ENCODE measurements at places on chromosomes 12 and 14.
A peak's percentile ranks its signal among the peaks of the same experiment; 100 is the strongest.

GRCh38 chr12:3604748-3605586, 114.0 kb downstream of the PRMT8 start:
- no peak for DNase-seq

- no peak for DNase-seq
These were observed 8.8 kb downstream of the ARHGAP5 start for GRCh38 chr14:32085845-32086383.

- DNase-seq = peak; percentile 38
These were observed 275.9 kb downstream of the FBXL14 start for GRCh38 chr12:1318327-1319031.

GRCh38 chr14:102574281-102575159, 17.9 kb upstream of the RCOR1 start:
- no peak for DNase-seq

DNA sequence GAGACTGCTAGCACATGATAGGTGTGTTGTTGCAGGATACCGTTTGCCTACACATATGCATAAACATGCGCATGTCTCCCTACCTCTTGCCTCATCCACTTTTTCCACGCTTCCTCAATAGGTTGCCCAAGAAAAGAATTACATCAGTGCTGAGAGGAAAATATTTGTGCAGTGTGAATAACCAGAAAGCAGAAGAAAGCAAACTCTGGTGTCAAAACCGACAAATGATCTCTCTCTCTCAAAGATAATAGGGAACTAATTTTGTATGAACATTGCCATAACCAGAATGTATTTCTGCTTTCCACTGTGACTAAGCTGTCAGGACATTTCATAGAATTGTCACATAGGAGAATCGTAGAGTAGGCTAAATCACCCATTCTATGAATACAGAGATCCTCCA, 1.3 kb downstream of the CLEC7A start:
- DNase-seq = no peak

GRCh38 chr12:53677800-53678148, 1.9 kb upstream of the ATP5MC2 start:
- no peak for DNase-seq

- DNase-seq = peak; percentile 81
These were observed 81.8 kb downstream of the EMP1 start for GRCh38 chr12:13278249-13278787.

GRCh38 chr12:14845350-14845750, 2.0 kb upstream of the ART4 start:
- DNase-seq = peak; percentile 60

DNA sequence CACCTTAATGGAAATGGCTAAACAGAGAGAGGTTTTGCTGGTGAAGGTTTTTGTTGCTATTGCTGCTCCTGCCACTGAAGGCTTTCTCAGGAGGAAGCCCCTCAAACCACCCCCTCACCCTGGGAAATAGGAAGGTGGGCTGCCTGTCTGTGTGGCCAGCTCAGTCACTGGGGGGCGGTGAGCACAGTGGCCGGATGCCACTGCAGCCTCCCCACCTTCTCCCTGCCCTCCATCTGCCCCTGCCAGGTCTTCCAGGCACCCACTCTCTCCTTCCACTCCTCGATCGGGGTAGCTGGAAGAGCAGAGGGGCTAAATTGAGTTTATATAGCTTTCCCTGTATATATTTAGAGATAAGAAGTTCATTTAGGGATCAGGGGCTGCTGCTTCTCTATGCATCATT, 80.8 kb downstream of the PAPOLA start:
- no peak for DNase-seq

- peak; percentile 34 for DNase-seq
These were observed at the start of gene CIDEB for GRCh38 chr14:24307575-24308341. Gene CIDEB (minus strand): TSS chr14:24307977. CDS start chr14:24307858, 119 bp downstream.

DNA sequence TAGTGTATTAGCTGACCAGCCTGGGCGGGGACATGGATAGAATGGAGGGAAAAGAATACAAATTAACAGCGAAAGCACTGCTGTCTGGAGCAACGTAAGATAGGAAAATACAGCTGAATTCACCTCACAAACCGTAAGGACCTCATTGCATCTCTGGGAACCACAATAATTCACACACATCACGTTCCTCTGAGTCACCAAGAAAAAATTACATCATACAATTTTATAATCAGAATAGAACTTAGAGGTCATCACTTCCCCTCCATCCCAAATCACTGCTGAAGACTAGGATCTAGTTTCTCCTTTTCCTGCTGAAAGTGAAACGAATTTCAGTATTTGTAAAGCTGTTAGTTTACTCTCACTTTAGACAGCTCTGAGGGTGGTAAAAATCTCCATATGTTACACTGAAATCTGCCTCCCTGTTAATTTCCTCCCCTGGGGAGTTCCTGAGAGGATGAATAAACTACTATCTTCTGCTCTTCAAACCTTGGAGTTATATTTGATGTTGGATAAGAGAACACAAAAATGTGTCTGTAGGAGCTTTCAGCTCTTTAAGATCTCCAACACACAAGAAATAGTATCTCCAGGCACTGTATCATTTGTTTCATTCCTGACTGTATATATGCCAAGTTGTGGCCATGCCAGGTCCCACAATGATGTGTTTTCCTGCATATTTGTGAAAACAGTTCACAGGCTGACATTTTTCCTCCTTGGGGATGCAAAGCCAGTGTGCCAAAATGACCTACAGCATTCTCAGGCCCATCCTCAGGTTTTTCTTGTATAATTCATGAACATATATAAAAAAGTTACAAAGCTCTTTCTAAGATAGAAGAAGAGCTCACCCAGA, 63.8 kb upstream of the SSTR1 start:
- peak; percentile 87 for DNase-seq

- no peak for DNase-seq
These were observed 35.5 kb downstream of the TMBIM6 start for GRCh38 chr12:49776858-49777257.

- DNase-seq = no peak
These were observed 268.2 kb upstream of the PLEKHG7 start for GRCh38 chr12:92434607-92435025.

- no peak for DNase-seq
These were observed 29.0 kb upstream of the SMUG1 start for GRCh38 chr12:54217774-54218241.

DNA sequence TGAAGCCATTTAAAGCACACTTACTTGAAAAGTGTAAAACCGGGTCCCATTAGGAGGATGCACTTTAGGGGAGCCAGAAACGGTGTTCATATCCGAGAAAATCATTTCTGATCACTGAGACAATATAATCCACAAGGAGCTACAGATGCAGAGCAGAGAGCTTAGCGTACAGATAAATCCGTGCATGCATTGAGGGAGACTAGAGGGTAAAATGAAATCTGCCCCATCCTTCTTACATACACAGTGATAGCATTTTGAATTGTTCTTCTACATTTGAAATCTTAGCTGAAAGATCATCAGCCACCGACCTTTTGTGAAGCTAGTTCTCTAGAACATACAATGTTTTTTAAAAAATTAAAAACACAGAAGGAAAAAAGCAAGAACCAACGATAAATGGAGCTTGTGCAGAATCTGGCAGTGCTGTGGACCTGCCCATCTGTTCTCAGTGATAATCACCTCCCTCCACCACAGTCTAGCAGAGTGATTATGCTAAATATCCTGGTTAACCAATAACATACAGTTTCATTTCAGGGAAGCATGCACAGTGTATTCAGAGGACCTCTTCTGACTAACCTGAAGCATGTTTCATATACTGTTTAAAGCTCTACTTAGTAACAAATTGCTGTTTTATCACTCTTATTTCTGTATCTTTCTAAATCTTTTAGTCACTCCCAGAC, 161.1 kb downstream of the PPFIA2 start:
- peak; percentile 17 for DNase-seq

GRCh38 chr12:42742716-42743115, 153.2 kb upstream of the PRICKLE1 start:
- DNase-seq = peak; percentile 18

GRCh38 chr12:91877022-91877421, 268.6 kb downstream of the BTG1 start:
- no peak for DNase-seq

- no peak for DNase-seq
These were observed 848.0 kb upstream of the USP15 start for GRCh38 chr12:61412201-61412600.

- DNase-seq = no peak
These were observed 55.5 kb downstream of the CDC42BPB start for GRCh38 chr14:103001651-103002396.

- no peak for DNase-seq
These were observed 5.6 kb downstream of the MLEC start for GRCh38 chr12:120692524-120693033.

DNA sequence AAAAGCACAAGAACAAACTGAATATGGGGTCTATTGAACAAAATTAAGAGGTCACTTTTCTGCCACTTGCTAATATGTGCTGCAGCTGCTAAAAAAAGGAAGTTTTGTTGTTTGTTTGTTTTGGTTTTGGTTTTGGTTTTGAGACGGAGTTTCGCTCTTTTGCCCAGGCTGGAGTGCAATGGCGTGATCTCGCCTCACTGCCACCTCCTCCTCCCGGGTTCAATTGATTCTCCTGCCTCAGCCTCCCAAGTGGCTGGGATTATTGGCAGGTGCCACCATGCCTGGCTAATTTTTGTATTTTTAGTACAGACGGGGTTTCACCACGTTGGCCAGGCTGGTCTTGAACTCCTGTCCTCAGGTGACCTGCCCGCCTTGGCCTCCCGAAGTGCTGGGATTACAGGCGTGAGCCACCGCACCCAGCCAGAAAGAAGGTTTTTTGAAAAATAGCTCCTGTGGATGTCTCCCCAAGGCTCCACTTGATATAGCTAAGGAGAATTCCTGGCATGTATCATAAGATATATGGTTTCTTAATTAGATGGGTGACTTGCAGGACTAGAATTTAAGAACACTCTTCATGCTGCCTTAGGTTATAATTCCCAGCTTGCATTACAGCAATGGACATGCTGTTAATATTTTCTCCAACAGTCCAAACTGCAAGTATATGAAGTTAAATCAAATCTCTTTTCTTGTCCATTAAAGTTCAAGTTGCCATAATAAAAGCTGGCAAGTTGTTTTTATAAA, 237.6 kb upstream of the AMIGO2 start:
- DNase-seq = no peak

DNA sequence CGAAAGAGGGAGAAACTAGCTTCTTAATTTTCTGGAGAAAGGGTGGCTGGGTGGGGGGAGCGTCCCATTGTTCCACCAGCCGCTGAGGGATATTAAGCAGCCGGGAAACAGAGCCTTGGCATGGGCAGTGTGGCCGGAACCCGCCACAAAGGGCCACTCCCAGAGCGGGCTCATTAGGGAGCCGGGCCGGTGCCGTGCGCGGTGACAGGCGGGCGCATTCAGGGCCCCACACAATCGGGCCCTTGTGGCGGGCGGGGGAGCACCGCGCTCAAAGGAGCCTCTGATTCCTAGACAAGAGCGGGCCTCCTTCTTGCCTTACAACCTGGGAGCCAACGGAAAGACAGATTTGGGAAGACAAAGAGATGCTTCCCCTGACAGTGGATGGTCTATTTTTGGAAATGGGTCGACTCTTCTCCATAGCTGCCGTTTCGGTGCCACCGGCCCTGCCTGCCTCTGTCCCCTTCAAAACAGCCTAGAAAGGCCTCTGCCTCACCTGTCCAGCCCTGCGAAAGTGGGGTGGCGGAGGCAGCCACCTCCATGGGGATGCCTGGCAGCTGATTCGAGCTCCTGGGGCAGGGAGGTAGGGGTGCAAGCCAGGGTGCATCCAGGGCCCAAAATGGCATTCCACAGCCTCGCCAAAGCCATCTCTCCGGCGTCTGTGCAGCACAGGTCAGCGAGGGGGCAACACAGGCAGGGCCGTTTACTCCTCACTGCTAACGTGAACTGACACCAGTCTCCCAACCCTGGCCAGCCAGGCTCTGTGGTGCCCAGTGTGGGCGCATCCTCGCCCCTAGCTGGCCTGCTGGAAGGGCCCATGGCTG, 10.9 kb downstream of the CCDC85C start:
- DNase-seq = no peak

DNA sequence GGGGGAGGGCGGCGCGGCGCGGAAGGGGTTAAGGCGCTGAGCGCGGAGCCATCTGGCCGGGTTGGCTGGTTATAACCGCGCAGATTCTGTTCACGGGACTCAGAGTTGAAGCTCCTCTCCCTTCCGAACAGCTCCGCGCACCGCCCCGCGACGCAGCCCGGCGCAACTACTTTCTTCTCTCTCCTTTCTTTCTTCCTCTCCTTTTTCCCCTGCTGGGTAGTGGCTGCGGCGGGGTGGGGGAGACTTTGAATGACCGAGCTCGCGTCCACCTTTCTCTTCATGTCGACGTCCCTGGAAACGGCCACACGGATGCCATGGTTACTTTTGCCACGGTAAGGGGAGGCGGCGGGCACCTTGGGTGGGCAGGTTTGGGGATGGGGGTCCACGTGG, at the start of gene NTF3:
Gene NTF3 (plus strand): TSS at position 98 of the 390 bp plus-strand sequence. CDS start 217 bp downstream, at position 315.
- DNase-seq = no peak

DNA sequence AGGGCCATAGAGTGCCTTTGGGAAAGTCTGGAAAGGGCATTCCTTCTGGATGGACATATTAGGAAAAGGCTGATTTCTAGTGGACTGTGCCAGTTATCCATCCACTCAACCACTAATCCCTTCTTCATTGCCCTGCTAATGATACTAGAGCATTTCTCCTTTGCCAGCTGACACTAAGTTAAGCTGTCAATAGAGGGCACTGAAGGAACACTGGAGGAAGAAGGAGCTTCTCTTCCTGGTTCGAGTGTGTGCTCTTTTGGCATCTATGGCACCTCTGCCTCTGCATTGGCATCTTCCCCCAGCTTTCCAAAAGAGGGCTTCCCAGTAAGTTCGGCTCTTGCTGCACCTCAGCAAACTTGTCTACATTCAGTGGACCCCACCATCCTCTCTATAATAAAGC, 165.4 kb downstream of the DERA start:
- peak; percentile 40 for DNase-seq

- no peak for DNase-seq
These were observed 64.6 kb downstream of the ATG14 start for GRCh38 chr14:55347040-55347439.

DNA sequence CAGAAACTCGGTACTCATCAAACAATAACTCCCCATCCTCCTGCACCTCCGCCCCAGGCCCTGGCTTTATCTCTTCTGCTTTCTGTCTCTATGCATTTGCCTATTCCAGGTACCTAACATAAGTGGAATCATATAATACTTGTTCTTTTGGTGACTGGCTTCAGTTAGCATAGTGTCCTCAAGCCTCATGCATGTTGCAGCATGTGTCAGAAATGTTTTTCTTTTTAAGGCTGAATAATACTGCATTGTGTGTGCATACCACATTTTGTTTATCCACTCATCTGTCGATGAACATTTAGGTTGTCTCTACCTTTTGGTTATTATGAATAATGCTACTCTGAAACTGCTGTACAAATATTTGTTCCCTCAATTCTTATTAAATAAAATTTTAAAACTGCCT, 117.1 kb downstream of the KICS2 start:
- no peak for DNase-seq

- DNase-seq = peak; percentile 57
These were observed 243.7 kb upstream of the RGS6 start for GRCh38 chr14:71688576-71688975.

DNA sequence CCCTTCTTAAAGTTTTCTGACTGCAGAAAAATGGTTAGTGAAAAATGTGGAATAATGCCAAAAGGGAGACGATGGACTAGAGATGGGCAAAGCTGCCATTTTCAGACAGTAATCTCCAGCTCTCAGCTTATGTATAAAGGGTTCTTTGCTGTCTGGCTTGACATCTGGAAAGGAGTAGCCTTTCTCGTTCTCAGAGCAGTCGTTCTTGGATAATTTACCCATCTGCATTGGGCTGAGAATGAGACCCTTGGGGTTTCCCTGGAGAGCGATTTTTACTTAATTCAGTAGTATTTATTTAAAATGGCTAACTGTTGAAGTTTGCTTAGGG, 1.2 kb downstream of the NUDT4 start:
- no peak for DNase-seq

- no peak for DNase-seq
These were observed 158.9 kb upstream of the AMIGO2 start for GRCh38 chr12:47238669-47239114.

- no peak for DNase-seq
These were observed 791.5 kb downstream of the MED13L start for GRCh38 chr12:115485967-115486366.

All from HCEC 1CT (cell line).